ENCODE measurements at places on chromosomes 5 and 9.

DNA sequence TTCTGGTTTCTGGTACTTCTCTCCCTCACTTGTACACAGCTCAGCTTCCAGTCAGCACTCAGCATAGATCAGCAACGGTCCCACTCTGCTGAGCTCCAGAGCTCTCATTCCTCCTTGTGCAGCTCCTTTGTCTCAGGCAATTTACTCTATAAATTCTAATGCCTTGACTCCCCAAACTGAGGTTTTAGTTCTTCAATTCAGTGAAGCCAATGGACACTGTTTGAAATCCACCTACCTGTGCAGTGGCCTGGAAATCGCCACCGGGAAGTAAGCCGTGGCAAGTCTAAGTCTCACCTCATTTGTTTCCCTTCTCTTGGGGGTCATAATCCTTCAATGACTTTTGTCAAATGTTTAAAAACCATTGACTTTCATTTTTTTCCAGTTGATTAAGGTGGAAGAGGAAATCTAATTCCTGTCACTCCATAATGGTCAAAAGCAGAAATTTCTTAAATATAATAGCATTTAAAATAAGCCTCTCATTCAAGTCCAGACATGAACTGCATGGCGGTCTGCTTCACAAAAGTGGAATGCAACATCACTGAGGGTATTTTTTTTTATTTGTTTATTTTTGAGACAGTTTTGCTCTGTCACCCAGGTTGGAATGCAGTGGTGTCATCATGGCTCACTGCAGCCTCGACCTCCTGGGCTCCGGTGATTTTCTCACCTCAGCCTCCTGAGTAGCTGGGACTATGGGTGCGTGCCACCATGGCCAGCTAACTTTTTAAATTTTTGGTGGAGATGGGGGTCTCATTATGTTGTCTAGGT, 79.6 kb downstream of the C7 start:
- DNase-seq, result no peak

DNA sequence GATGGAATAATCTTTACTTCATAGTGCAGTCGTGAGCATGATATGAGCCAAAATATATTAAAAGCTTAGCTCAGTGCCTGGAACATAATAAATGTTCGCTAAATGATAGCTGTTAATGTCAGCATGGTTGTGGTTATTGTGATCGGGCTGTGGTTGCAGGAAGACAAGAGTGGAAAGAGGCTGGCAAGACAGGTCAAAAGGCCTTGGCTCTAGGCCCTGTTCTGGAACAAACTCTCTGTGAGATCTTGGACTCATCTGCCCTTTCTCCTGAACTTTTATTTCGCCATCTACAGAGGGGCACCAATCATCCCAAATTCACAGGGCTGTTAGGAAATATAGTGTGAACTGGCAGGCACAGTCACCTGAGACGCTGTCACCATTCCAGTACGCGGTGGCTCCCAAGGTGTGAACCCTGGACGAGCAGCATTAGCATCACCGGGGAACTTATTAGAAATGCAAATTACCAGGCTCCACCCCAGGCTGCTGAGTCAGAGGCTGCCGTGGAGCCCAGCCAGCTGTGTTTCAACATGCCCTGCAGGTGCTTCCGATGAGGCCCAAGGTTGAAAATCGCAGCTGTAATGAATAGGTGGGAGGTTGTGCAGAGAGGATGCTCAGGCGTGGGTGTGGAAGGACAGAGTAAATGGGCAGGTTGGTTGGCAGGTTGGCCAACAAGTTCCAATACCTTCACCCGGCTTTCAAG, 50.2 kb upstream of the SAP30L start:
- DNase-seq, result no peak

DNA sequence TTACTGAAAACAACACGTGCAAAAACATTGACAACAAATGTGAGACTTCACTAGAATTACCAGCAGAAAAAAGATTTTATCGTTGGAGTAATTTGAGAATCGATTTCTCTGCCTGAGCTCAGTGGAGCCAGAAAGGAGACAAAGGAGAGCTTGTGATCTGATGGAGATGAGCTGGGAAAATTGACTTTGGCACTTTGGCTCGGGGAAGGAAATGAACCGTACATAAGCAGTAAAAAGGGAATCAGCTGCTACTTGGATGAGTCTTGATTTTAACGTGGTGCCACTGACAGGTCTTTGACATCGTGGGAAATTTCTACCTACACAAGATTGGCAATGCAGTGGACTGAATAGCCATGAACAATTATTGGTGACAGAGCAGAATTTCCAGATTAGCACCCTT, 244.7 kb upstream of the RPS23 start:
- no peak for DNase-seq

- no peak for DNase-seq
These were observed 5.6 kb downstream of the STK32A start for GRCh38 chr5:147240266-147240985.

- DNase-seq, result no peak
These were observed 65.5 kb downstream of the ANKHD1 start for GRCh38 chr5:140466981-140467742.

DNA sequence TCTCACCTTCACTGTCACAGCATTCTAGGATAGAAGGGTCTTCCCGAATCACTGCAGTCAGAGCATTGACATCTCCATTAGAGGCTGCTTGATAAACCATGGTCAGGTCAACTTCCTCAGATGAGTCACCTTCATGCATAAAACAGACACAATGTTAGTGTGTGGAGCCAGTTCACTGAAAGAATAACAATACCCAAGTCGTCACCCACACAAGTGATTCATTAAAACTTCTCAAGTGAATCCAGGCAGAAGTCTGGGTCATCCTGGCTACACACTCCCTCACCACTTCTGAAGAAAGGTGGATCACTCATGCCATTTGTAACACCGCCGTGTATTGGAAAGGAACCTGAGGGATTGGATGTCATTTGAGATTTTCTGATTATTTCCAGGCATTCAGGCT, 49.6 kb downstream of the ANKRD55 start:
- no peak for DNase-seq

GRCh38 chr9:137646341-137646740, 27.5 kb downstream of the EHMT1 start:
- DNase-seq, result no peak

DNA sequence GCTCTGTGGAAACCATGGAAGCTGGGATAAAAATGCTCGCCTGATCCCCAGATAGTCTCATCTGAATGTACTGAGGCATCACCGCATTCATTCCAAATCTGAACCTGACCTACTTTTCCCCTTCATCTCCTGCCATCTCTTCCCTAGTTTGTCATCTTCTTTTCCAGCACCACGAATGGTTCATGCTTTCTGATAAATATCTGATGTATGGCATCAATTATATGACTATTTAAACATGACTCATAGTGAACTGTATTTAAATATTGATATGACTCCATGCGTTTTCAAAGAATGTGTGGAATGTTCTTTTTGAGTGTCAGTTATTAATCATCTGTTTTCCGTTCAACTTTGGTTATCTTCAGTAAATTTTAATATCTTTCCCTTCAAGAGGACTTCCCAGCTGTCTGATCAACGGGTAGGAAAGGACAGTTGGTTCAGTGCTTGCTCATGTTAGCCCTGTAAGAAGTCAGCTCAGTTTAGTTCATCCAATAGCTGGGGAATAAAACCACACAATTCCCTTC, 21.1 kb downstream of the BASP1 start:
- no peak for DNase-seq

DNA sequence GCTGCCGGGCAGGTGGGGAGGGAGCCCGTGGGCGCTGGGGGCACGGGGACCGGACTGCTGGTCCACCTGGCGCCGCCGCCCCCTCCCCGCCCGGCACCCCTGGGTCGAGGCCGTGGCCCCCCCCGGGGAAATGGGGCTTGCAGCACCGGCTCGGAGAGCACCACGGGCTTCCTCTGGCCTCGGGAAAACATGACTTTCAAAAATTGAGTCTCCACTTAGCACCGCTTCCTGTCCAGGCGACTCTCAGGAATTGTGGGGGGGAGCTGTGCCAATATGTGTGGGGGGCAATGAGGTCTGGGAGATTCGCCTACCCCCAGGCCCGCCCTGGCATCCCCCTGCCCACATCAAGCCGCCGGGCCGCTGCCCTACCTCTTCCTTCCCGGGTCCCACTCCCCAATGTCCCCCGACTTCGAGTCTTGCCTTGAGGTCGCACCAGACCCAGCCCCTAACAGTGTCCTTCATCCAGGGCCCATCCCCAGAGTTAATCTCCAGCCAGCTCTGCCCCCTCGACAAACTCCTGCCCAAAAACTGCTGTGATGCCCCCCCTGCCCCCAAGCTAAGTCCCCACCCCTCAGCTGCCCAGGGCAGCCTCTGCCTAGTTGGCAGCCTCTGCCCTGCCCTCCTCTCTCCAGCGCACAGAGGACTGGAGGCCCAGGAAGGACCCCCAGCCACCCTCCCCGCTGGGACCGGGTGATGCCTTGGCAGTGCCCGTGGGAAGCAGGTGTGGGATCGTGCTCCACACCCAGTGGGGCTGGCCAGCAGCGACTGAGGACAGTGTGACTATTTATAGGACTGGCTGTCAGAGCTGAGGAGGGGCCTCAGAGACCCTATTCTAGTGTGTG, 3.9 kb downstream of the EGFL7 start:
- DNase-seq, result no peak

DNA sequence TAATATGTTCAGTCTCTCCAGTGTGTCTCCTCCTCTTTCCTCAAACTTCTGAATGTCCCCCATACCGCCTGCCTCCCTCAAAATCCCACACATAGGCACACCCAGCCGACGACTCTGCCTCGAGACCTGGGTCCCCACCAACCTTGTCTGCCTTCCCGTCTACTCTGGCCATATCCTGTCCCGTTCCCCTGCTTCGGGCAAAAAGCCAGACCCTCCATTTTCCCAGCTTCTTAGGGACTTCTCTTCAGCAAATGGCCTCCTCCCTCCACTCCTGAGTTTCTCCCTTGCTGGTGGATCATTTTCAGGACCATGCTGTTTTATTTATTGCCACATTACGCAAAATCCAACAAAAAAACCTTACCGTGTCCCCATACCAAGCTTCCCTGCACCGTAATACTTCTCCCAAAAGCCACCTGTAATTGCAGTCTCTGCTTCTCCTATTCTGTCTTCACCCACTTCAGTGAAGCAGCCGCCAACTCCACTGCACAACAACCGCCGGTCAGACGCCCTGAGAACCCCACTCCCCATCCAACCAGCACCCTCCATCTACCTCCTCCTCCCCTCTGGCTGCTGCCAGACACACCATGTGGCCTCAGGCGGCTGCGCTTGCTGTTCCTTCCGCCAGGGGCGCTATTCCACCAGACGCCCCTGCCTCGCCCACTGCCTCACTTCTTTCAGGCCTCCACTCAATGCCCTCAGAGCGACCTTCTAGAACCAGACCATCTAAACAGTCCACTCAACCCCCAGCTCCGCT, 117.0 kb downstream of the TRPM6 start:
- DNase-seq, result peak; percentile 12

DNA sequence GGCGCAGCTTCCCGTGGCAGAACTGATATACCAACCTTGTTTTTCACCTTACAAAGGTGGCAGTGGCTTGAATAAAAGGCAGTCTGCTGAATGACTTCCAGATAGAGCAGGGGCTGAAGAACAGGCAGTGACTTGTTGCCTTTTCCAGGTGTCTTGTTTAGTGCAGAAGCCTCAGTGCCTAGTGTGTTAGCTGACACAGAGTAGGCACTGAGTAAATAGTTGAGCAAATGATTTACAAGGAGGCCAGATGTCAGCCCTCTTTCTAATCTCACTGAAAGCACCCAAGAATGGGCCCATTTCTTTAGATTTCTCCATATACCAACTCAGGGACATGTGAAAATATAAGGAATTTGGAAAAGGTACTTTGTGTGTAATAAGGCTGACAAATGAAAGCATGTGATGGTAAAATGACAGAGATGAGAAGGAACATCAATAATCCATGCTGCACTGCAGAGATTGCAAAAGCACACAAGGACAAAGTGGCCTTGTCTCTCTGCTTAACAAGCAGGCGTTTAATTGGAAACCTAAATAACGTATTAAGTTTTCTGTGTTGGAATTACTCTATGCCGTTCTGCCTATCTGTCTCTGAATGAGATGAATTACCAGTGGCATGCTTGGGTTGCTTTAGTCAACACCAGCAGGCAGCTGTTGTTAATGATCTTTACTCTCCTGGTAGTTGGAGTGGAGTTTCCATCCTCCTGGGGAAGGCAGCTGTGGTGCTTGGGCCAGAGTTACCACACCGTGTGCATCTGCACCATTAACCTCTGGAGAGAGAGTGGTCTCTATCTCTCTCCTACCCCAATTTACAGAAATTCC, 360.1 kb upstream of the C9orf72 start:
- no peak for DNase-seq

DNA sequence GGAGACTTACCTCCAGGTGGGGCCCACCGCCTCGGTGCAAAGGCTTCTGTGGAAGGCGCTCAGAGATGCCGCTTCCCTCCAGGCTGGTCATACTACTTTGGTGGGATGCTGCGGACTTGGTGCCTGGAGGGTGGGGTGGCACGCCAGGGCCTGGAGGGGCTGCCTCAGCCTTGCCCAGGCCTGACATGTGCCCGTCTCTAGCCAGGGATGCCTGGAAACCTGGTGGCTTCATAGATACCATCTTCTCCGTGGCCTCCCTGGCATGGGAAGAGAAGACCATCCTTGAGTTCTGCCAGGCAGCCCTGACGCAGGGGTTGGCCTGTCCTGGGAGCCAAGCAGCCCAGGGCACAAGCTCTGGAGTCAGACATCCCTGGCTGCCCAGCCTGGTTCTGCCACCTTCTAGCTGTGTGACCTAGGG, 28.3 kb downstream of the ORM2 start:
- no peak for DNase-seq

GRCh38 chr5:36397901-36398536, 96.3 kb upstream of the RANBP3L start:
- DNase-seq, result no peak

DNA sequence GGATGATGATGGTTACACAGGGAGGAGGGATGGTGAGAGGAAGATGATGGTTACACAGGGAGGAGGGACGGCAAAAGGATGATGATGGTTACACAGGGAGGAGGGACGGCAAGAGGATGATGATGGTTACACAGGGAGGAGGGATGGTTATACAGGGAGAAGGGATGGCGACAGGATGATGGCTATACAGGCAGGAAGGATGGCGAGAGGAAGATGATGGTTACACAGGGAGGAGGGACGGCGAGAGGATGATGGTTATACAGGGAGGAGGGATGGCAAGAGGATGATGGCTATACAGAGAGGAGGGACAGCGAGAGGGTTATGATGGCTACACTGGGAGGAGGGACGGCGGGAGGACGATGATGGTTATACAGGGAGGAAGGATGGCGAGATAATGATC, 64.1 kb upstream of the FCN1 start:
- DNase-seq, result no peak

DNA sequence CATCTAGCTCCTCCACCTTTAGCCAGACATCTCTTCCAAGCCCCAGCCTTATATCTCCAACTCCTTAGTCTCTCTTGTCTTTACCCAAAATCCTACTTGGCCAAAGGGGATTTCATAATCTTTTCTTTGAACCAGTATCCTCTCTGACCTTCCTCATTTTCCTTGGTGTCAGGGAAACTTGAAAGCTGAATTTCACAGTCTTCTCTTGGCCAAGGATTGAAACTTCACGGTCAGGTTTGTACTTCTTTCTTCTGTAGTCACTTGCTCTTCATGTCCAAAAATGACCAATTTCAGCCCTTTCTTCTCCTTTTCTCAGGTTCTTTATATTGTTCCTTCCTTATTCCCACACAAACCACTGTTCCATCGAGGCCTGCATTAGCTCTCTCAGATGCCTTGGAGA, 473.7 kb upstream of the KLF4 start:
- no peak for DNase-seq

GRCh38 chr9:131138676-131139075, 13.3 kb downstream of the NUP214 start:
- no peak for DNase-seq
